ENCODE measurements at places on chromosomes 11 and 22.

- no peak for DNase-seq
Measured at GRCh38 chr22:29004647-29005371, 56.8 kb downstream of the C22orf31 start.

- no peak for DNase-seq
Measured at GRCh38 chr11:108154591-108154990, 33.2 kb downstream of the ACAT1 start.

- no peak for DNase-seq
Measured at GRCh38 chr11:47982616-47983015, 2.3 kb downstream of the PTPRJ start.

- DNase-seq: no peak
Measured at GRCh38 chr11:92580908-92581307, 356.3 kb downstream of the FAT3 start.

DNA sequence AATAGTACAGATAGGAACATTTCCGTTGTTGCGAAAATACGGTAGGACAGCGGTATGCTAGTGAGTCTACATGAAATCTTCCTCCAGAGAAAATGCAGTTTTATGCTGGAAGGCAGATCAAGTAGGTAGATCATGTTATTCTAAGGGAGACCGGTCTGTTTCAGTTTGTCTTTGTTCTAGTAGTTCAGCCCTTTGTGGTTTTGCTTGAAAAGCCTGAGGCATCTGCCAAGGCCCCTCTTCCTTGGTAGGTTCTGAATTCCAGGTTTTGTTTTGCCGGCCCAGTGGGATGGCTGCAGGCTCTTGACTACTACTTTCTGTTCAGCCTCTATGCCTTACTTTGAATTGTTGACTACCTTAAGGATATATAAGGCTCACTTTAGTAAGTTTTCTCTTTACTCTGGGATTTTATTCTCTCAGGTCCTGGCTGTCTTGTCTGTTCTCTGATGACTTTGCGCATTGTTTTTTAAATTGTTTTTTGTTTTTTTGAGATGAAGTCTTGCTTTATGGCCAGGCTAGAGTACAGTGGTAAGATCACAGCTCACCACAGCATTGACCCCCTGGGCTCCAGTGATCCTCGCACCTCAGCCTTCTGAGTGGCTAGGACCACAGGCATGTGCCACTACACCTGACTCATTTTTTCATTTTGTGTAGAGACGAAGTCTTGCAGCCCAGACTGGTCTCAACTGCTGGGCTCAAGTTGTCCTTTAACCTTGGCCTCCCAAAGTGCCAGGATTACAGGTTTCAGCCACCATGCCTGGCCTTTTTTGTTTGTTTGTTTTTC, 53.7 kb downstream of the HIPK3 start:
- DNase-seq: no peak

DNA sequence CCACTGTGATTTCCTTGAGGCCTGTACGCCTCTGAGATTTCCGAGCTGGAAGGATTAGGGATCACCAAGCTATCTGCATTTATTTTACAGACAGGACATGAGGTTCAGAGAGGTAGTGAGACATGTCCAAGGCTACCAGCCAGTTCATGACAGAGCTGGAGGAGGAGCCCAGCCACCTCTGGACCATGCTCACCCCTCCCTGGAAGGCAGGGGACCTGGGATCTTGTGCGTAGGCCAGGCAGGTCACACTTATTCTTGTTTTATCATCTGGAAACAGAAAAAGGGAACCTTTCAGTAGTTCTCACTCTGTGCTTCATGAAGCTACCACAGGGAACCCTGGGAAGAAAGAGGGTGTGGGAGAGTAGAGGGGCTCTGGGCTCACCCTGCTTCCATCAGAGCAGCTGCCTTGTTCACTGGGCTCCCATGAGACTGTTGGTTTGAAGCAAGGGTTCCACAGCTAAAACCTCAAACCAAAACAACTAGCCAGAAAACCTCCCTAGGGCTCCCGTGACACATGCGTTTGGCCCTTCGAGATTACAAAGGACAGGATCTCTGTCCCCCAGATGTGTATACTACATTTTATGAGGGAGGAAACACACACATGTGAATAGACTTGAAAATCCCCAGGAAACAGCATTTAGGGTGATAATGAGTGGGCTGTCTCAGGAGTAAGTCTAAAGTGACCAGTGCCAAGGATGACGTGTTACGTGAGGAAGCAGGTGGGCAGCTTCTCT, 106.4 kb downstream of the DSCAML1 start:
- DNase-seq: no peak

GRCh38 chr11:72984453-72985077, 157.6 kb downstream of the FCHSD2 start:
- no peak for DNase-seq

DNA sequence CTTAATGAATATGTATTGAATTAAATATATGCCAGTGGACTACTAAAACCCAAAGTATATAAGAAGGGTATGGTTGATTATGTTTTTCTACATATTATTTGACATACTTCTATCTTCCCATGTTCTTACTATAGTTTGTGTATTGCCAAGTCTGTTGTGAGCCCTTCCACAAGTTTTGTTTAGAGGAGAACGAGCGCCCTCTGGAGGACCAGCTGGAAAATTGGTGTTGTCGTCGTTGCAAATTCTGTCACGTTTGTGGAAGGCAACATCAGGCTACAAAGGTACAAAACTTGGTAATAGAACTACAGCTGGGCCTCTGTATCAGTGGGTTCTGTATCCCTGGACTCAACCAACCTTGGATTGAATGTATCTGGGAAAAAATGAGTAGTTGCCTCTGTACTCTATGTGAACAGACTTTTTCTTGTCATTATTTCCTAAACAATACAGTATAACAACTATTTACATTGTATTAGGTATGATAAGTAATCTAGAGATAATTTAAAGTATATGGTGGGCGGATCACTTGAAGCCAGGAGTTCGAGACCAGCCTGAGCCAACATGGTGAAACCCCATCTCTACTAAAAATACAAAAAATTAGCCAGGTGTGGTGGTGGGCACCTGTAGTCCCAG, 38.7 kb upstream of the TTC36 start:
- peak; percentile 69 for DNase-seq

DNA sequence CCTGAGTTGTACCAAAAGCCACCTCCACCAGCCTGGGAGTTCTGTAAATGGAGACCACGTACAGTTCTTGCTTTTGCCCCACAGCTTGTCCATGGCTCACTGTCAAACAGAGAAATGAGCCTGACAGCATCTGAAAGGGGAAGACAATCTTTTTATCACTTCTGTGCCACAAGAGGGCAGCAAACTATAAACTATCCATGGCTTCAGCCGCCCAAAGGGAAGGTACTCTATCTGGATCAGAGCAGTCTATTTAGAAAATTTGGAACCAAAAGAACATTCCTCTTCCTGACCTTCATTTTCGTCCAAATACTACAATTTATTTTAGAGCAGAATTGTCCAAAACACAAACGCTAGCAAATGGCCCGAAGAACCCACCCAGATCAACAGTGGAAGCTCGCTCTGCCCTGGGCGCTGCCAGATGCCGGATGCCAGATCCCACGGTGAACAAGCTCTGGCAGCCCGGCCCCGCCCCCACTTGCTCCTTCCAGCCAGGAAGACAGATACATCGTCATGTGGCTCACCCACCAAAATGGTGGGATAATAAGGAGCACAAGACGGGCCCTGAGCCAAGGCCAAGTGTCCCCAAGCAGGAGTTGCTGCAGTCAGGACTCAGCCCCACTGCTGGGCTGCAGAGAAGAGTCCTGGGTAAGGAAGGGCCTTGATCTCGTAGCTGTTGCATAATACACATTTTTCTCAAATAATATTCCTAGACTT, 23.9 kb upstream of the SCGB1A1 start:
- no peak for DNase-seq

DNA sequence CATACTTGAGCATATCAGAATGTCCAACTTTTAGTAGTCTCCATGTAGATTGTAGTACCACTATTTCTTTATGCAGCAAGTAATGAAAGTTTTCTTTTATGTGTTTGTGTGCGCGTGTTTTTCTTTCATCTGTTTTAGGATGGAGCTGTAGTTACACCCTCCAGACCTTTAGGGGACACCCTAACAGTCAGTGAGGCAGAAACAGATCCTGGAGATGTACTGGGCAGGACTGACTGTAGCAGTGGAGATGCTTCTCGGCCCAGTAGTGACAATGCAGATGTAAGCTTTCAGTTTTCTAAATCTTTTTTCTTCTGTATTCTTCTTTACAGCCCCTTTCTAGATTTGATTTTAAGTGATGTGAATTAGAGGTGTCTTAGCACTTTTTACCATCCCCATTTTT, 79.9 kb upstream of the GRIK4 start:
- DNase-seq: no peak

DNA sequence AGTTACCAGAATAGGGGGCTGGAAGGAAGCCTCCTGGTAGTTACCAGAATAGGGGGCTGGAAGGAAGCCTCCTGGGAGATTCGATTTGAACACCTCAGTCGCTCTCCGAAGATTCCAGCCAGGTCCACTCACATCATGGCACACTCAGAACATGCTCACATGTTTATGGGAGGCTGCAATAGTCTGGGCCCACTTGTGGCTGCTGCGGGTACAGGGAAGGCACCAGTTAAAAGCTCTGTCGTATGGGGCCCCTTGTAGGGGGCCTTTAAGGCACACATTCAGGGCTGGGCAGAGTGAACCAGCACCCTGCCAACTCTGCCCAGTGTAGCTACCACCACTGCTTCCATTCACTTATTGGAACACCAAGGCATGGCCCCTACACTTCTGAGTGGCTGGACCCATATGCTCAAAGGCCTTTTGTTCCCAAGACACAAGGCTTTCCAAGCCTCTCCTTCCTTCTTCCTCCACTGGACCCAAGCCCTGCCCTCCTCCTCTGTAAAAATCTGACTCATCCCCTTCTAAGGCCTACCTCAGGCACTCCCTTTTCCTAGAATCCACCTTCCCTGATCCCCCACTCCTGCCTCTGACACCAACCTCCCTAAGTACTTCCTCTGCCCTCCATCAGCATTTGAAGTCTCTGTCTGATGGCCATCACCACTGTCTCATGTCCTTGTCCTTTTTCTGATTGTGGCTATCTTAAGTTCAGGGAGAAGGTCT, 28.0 kb downstream of the USP35 start:
- DNase-seq: no peak

Data from activated CD4-positive, alpha-beta T cell treated with anti-CD3 and anti-CD28 coated beads, Interleukin-2, amount 50 U/mL, for 24 hours (primary cell).